ENCODE measurements at places on chromosomes 2 and 18.

DNA sequence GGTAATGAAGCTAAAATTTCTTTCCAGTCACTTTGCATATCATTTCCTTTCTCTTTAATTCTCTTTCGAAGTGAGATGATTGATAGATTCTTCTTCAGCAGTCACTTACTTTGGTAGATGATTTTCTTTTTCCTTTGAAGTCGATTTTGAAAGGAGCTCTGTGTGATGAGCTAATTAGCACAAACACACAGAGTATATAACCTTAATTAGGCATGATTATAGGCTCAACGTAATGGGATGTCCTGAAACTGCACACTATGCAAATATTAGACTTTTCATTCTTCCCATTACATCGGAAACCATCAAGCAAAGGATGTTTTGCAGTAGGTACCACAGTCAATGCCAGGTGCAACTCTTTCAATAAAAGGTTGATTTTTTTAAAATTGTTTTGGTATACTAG lies 6.4 kb upstream of the CTLA4 start:
- DNase-seq: no peak

GRCh38 chr2:190465060-190465459 lies 56.9 kb downstream of the MFSD6 start:
- no peak for DNase-seq

DNA sequence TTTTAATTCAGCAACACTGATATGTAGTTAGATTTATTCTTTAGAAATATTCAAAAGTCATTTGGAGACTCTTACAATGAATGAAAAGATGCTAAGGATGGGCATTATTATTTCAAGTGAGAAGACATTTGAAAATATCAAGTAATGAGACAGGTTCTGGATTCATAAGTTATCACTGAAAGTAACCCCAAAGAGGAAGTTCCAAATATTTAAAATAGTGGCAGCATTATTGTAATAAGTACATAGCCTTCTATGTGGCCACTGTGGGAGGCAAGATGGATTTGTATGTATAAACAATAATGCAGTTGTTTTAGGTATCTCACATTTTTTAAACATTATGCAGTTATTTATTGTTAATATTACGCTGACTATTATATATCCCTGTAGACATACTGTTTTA lies 29.7 kb downstream of the ZC3H6 start:
- no peak for DNase-seq

GRCh38 chr2:202129841-202130240 lies 56.8 kb downstream of the KIAA2012 start:
- no peak for DNase-seq

GRCh38 chr2:160376576-160376975 lies 117.0 kb downstream of the RBMS1 start:
- DNase-seq: peak; percentile 67

DNA sequence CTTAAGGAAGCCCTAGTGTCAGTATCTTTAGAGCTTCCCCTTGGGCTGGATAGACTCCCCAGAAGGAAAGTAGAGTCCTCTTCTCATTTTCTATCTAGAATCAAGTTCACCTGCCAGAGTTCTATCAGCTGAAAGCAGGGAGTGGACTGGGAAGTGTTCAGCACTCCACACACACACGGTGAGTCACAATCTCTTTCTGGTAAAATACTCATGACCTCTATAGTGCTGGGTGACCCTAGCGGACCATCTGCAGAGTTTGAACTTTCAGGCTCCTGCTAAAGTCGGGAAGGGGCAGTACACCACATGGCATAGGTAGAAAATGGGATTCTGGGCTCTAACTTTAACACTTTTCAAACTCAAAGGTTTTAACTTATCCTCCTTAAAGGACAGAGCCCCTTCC lies 43.3 kb downstream of the SAP130 start:
- DNase-seq: no peak

- peak; percentile 83 for DNase-seq
Observed at GRCh38 chr18:36211612-36212065, 24.3 kb downstream of the MOCOS start.

DNA sequence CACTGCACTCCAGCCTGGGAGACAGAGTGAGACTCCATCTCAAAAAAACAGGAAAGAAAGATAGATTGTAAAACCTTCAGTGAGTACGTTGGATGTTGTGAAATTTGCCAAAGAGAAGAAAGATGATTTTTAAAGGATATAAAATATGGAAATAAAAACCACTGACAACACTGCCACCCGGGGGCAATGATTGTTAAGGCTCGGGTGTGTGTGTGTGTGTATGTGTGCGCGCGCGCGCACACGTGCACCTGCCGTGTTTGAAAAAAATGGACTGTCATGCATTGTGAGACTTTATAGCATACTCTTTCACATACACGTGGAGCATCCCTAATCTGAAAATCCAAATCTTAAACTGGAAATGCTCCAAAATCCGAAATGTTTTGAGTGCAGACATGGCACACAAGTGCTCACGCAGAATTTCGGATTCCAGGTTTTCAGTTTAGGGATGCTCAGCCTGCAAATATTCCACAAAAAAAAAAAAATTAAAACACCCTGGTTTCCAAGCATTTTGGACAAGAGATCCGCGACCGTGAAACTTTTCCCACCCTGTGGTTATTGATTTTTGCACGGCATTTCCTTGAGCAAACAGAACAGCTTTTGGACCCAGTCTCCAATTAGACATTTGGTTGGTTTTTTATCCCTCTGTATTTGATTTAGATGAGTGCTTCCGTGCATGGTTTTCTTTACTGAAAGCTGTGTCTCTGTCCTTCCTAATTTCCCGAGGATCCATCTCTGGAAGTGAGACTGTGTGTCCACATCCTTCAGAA lies 269.2 kb downstream of the AGAP1 start:
- DNase-seq: peak; percentile 18

DNA sequence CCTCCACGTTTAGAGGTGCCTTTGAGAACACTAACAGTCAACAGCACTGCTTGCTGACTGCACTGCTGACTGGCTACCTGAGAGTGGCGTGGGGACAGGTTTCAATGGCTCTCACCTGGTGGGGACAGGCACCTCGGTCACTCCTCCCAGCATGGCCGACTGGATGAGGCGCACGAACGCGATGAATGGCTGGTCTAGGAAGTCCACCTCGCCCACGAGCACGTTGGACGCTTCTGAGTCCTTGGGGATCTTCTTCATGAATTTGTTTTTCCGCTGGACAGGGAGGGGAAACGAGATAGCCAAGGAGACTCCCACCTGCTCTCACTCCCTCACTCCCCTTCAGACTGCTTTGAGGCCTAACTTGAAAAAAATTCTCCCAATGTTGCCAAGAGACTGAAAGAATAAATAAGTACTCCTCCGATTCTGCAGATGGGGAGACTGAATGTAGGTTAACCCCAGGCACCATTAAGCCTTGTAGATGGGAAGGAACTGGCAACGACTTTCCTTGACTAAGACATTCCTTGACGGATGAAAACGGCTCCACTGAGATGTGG lies 57.3 kb downstream of the MTHFD2 start:
- DNase-seq: no peak

GRCh38 chr18:43531438-43531837 lies 254.1 kb upstream of the SYT4 start:
- DNase-seq: no peak

DNA sequence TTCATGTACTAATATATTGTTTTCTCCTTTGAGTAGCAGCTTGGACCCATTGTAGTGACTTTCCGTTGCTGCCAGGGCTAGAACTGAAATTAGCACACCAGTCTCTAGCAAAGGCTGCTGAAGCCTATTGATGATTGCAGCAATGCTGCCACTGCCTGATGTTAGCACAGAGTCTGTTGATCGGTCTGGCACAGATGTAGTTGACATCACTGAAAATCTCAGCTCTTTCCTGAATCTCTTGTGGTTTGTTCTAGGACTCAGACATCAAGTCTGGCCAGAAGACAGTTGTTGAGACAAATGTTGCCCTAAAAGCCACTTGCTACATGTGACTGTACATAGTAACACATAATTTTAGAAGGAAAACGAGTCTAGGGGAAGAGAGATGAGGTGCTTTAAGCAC lies 47.2 kb downstream of the VAPA start:
- peak; percentile 25 for DNase-seq

- DNase-seq: peak; percentile 15
Observed at GRCh38 chr2:226600184-226600583, 199.4 kb downstream of the IRS1 start.

DNA sequence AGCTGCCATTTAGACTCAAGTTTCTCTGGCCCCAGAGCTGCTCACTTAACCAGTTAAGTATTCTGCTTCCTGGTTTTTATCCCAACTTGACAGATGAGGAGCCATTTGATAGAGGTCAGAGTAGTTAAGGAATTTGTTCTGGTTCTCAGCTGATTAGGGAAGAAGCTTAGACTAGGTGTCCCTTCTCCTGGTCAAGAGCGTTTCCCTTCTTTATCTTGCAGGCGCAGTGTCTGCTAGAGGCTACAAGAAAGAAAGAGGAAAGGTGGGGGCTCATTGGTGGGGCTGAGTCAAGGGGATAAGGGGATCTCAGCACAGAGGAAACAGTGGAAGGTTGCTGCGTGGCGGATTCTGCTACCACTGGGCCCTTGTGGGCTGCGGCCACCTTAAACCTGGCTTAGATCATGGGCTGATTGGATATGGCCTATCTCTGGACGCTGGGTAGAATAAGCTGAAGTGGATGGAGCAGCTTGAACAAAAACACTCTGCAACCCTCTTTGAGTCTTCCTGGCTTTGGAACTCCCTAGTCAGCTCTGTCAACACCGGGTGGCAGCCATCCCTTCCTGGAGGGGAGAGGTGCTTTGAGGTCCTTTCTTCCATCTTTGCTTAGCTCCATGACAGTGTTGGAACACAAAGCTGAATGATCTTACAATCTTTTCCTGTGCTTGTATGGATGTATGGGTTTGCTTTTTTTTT lies 70.8 kb downstream of the QPCT start:
- DNase-seq: peak; percentile 36

- DNase-seq: no peak
Observed at GRCh38 chr18:69636529-69637301, 236.0 kb downstream of the DOK6 start.

GRCh38 chr18:74110976-74111375 lies 36.7 kb downstream of the FBXO15 start:
- no peak for DNase-seq

DNA sequence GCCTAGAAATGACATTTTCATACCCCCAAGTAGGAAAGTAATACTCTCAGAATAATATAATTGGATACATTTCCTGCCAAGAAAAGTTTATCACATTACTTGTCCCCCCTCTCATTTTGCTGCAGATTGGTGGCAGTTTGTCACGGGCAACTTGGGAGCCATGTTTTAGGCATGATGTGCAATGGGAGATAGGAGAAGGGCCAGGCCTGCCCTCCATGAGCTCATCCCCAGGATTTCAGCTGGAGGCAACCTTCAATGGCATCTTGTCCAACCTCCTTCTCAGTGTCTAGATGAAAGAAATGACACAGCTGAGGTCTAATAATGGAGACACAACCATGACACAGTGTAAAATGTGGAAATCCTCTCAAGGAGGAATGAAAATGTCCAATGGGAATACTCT lies 11.4 kb upstream of the RAB31 start:
- no peak for DNase-seq

DNA sequence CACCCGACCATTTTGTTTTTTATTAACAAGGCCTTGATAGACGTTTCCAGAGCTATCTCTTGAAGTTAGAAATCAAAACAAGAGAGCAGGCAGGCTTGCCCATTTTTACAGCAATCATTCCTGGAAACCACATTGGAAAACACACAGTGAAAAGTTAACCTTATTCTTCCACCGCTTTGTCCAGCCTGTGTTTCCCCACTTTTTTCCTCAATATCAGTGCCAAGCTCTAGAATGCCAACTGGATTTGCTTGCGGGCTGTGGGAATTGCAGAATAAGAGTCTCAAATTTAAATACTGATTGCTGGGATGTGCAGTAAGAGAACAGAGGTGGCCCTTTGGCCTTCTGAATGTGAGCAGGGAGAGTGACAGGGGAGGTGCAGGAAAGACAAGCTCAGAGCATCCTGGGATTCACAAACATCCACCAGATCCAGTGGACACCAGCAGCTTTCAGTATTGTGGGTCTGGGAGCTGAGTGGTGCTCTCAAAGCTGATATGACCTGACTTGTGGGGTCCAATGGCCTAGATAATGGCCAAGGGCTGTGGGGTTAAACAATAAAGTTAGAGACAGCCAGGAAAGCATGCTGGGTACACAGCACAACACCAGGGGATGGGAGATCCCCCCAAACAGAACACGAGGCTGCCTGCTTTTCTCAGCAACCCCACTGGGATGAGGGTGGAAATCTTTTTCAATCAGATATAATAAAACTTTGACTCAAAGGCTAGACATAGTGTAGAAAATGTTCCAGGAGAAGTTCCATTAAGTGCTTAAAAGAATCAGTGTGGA lies 15.5 kb downstream of the CYP1B1 start:
- no peak for DNase-seq

DNA sequence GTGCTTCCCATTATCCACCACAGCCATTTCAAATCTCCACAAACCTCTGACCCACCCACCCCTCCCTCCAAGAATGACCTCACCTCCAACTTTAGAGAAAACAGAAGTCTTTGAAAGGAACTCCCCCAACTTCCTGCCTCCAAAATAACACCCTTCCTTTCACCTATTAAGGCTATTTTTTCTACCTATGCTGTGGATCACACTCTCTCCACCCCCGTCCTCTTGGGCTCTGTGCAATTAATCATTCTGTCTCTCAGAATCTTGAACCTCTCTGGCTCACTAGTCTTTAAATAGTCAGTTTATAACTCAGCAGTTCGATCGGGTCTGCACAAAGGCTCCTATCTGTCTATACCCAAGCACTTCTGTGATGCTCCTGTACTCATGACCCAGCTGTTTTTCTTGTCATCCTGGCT lies 37.3 kb upstream of the XPO1 start:
- DNase-seq: no peak

GRCh38 chr2:215354771-215355695 lies 43.2 kb downstream of the ATIC start:
- peak; percentile 84 for DNase-seq

- peak; percentile 51 for DNase-seq
Observed at GRCh38 chr2:147845411-147845971, 662 bp downstream of the ACVR2A start.

GRCh38 chr2:118371515-118371914 lies 283.2 kb downstream of the INSIG2 start:
- peak; percentile 82 for DNase-seq

GRCh38 chr18:10142496-10143160 lies 228.8 kb downstream of the VAPA start:
- peak; percentile 81 for DNase-seq

All from GM23248 (cell line).